ENCODE measurements at places on chromosomes 5 and 9. TPM values are rescaled to one million over a fixed set of nuclear protein-coding genes. Genes with fewer than 3 reads are reported as not detected.

Gene STK10
- total RNA-seq: 7.5 TPM

DNA sequence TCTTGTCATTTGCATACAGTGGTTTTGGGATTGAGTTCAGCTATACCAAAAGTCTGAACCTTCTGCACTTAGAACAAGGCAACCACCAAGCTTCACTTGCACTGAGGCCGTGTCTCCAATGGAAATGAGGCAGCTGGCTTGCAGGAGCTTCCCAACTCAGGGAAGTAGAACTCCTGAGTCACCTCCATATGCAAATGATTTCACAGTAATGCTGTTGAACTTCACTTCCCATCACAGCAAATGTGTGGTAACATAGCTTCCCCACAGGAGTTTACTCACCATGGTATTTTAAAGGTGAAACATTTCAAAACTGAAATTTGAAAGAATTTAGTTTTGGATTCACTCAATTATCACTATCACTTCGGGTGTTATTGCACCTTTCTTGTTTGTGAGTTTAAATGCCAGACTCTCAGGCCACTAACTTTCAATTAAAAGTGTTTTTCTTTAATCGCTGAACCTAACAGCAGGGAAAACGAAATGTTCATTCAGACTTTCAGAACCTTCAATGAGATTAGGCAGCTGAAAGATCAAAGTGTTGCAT is 9.0 kb downstream of the CD274 start:
- H3K27me3 ChIP-seq: no peaks in the 10 kb centered on the region
- H3K4me3 ChIP-seq: no peak overlapping the region
- H3K36me3 ChIP-seq: no peaks in the 10 kb centered on the region
- no peak overlapping the region for H3K27ac ChIP-seq
- no peak for DNase-seq

Gene HEMGN
- 101 TPM for total RNA-seq

GRCh38 chr5:96244696-96245095 is 188.4 kb downstream of the PCSK1 start:
- no peak overlapping the region for H3K27ac ChIP-seq
- no peaks in the 10 kb centered on the region for H3K27me3 ChIP-seq
